ENCODE measurements at places on chromosomes 5 and 9.

DNA sequence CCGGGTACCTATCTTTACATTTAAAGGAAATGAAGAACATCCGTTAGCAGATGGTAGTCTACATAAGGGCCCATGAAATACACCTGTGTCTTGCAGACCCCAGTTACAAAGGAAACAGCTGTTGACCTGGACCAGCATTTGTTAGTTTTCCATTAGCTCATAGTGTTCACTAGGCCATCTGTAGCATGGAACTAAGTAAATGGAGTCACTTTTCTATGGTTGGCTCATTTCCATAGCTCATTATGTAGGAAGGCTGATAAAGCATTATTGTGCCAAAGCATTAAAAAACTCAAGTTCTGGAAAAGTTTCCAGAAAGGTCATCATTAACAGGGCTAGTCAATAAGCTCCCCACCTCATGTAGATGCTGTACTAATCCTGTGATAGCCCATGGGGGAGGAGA, 62.1 kb downstream of the PCSK1 start:
- DNase-seq: no peak

GRCh38 chr5:119318256-119318894, 37.4 kb upstream of the TNFAIP8 start:
- no peak for DNase-seq

GRCh38 chr5:141876628-141877355, 1.4 kb downstream of the PCDH1 start:
- no peak for DNase-seq

GRCh38 chr9:33101104-33101951, 24.9 kb upstream of the SMU1 start:
- no peak for DNase-seq

DNA sequence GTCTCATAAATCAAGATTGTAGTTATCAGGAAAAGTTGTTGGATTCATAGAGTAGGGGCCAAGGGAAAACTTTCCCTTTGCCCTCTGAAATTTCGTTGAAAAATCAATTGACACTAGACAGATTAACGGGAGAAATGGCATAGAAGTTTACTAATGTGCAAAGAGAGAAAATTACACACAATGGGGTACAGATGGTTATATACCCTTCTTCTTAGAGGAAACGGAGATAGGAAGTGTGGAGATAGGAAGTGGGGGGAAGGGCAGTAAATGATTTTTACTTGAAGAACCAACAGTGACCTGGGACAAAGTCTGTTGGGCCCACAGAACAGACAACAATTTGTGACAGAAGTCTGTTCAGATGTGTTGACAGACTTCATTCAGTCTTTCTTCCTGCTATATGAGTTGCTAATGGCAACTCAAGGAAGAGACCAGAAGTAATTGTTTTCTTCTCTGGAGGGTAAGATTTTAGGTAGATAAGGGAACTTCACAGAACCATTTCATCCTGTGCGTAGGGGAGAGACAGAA, 177.9 kb downstream of the C9orf152 start:
- no peak for DNase-seq

- no peak for DNase-seq
Observed at GRCh38 chr5:150542933-150543445, 35.1 kb downstream of the NDST1 start.

GRCh38 chr5:88130211-88130815, 138.3 kb downstream of the TMEM161B start:
- no peak for DNase-seq

GRCh38 chr9:107942856-107943255, 453.3 kb upstream of the KLF4 start:
- no peak for DNase-seq

DNA sequence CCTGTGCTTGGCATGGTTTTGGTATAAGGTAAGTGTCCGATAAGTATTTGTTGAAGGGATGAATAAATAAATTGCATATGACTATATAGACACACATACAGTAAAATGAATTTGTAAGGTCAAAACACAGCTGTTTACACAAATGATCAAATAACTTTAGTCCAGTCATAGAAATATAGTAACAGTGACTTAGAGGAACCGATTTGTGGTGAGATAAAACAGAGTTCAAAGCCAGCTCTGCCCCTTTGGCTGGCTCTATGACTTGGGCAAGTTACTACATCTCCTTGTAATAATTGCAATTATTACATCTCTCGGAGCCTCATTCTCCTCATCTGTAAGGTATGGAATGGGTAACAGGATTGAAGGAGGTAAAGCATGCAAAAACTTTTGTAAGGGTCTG, 384.0 kb downstream of the PLK2 start:
- no peak for DNase-seq

DNA sequence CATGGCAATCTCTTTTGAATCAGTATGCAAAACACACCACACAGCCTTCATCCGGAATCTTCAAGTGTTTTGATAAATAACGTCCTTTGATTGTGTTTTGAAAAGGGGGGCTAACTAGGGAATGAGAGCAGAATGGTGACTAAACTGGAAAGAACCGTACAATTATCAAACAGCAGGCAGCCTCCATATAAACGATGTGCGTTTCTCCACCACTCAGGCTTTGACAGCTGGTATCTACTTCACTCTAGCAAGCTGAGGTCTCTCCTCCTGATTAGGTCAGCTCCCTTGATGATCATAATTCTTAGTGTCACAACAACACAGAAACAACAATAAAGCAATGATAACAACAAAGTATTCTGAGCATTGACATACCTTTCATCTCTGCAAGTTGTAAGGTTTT, 465.9 kb downstream of the TUSC1 start:
- DNase-seq: no peak

- no peak for DNase-seq
Observed at GRCh38 chr5:141742866-141743851, 61.1 kb upstream of the ARAP3 start.

All from activated CD8-positive, alpha-beta memory T cell treated with anti-CD3 and anti-CD28 coated beads, Interleukin-2, amount 50 U/mL, for 4 hours (primary cell).